NCI-H2081 (cell line): ENCODE measurements at places on chromosomes 2 and 18.
A peak's percentile ranks its signal among the peaks of the same experiment; 100 is the strongest.

- no peak for DNase-seq
Observed at GRCh38 chr18:50729986-50730385, 89.8 kb downstream of the MRO start.

- DNase-seq = no peak
Observed at GRCh38 chr2:28161466-28161865, 231.2 kb upstream of the FOSL2 start.

GRCh38 chr2:64757126-64757525, 103.4 kb upstream of the SERTAD2 start:
- no peak for DNase-seq

- no peak for DNase-seq
Observed at GRCh38 chr18:22349966-22350365, 67.7 kb downstream of the CTAGE1 start.

- DNase-seq = no peak
Observed at GRCh38 chr2:1655461-1655860, 88.9 kb downstream of the PXDN start.

DNA sequence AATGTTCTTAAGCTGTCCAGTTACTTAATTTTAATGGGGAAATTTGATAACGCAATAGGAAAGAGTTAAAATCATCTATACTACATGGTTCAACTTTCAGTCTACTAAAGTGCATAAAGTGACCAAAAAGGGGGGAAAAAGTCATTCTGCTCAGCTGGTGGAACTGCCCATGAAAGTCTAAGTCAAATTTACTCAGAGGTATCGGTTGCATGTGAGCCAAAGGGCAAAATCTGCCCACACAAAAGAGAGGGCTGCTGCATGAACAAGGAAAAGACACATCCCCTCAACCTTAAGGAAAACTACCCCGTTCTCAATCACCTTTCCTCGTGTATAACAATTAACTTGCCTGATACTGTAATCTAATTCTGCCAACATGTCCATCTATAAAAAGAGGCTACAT, 126.1 kb downstream of the TCF4 start:
- DNase-seq = no peak

GRCh38 chr2:2743164-2743571, 412.1 kb upstream of the MYT1L start:
- peak; percentile 35 for DNase-seq

- DNase-seq = no peak
Observed at GRCh38 chr2:31088504-31089195, 49.6 kb downstream of the GALNT14 start.

- peak; percentile 41 for DNase-seq
Observed at GRCh38 chr18:72056171-72056570, 488.0 kb downstream of the CBLN2 start.

- DNase-seq = no peak
Observed at GRCh38 chr2:7866825-7867224, 815.0 kb upstream of the ID2 start.

DNA sequence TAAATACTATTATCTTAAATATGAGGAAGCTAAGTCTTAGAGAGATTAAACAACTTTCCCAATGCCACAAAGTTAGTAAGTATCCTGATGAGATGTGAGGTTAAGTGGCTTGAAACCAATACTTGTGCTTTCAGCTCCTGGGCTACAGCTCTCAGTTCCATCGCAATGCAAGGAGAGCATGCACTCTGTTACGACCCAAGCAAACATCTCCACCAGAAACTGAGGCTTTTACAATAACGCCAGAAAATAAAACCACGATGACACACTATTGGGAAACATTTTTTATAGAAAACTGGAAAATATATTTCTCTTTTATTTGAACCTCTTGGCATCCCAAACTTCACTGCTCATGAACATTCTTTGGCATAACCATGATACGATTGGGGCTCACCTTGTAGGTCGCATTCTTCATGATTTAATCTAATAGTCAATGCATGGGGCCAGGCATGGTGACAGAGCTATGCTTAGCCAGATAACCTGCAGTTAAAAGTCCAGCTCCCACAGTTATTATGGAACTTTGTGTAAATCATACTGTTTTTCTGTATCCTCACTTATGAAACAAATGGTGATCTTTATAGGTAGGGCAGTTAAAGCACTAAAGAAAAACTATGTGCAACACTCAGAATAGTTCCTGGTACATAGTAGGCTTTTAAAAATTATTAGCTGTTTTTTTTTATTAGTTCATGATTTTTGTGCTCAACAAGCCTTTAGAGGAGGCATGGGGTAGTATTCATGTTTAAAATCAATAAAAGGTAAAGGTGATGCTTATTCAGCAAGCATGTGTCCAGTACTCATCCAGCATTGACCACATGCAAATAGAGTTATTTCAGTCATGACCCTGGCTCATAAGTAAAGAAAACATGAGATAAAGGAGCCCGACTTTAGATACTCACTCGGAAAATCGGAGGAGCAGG, 238.3 kb upstream of the TRIB2 start:
- no peak for DNase-seq

- no peak for DNase-seq
Observed at GRCh38 chr2:15556311-15556930, 4.7 kb downstream of the NBAS start.

DNA sequence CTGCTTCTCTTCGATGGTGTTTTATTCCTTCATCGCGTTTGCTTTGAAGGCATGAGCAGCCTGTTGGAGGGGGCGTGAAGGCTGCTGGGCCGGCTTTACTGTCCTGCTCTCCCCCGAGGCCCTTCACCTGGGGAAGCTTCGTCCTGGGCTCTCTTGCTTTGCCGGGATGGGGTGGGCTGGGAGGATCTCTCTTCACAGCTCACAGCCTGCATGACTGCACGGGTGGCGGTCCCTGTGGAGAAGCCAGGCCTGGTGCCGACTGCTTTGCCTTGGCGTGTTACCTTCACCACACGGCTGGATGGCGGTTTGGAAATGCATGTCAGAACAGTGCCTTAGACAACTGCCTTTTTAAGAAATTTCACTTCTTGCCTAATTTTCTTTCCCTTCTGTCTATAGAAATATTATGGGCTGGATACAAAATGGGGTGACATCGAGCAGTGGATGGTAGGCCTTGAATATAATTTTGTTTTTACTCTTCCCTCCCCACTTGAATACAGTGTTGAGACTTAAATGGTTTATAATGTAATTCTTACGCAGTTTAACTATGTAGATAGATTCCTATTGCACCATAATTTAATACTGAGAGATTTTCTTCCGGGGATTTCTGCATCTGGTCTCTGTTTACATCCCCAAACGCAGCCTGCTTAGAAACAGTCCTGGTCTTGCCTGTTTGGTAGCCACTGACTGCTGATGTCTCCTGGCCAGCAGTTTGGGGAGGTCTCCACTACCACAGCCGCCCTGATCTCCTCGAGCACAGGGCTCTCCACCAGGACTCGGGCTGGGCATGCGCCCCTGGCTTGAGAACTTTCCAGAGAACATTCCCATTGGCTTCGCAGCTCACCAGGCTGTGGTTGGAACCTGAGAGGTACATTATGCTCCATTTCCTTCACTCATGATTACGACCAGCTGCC, 81.0 kb upstream of the RBM44 start:
- DNase-seq = no peak

DNA sequence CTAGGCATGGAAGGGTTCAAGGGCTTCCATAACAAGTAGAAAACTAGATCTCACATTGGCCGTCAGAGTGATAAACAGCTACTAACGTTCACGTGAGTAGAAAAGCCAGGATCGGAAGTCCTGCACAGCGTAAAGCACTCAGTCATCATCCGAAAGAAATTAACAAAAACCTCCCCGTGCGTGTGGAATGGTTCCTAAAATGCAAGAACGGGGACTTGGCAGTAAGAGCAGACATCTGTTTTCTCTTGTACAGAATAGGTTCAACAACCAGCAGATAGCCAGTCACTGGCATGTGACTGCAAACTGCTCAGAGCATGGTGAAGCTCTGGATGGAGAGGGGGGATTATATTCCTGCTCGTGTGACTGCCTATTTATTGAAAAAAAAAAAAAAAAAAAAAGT, 106.9 kb upstream of the ITGB6 start:
- DNase-seq = no peak

GRCh38 chr2:85278361-85278760, 49.4 kb downstream of the TGOLN2 start:
- DNase-seq = no peak

DNA sequence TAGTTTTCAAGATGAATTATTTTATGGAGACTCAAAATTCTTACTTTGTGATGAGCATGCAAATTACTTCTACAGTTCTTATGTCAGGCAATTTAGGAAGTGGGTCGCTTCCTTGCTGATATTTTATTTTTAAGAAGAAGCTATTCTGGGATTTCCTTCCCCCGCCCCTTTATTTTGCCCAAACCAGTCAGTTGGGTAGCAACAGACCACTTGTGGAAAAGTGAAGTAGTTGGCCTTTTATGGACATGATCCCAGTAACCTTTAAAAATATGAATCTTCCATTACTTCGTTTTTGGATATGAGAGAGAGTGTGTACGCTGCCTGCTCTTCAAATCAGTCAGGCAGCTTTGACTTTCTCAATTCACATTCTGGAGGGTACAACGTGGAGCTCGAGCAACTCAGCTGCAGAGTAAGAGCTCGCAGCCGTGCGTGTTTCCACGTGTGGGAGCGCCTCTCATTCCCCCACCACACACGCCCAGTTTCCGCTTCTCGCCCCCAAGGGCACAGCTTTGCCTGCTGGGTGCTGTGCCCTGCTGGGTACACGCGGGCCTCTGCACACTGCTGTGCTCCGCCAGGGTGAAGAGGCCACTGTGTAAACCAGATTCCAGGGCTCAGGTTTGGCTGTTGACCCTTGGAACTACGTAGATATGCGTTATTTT, 92.6 kb downstream of the ITGB1BP1 start:
- DNase-seq = no peak

DNA sequence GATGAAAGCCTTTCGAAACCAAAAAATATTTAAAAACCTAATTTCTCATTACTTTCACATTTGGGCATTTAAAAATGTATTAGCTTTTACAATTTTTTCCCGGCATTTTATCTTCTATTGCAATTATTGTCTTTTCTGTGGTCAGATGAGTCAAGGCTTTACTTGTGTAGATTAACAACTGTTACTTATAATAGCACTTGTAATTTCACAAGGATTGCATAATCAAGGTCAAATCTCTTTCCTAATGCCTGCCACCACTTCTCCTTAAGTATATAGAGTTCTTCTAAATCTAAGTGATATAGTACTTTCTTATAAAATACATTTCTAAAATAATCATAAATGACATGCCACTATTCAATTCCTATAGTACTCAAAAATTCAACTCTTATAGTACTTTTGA, 67.2 kb downstream of the SLC8A1 start:
- no peak for DNase-seq

DNA sequence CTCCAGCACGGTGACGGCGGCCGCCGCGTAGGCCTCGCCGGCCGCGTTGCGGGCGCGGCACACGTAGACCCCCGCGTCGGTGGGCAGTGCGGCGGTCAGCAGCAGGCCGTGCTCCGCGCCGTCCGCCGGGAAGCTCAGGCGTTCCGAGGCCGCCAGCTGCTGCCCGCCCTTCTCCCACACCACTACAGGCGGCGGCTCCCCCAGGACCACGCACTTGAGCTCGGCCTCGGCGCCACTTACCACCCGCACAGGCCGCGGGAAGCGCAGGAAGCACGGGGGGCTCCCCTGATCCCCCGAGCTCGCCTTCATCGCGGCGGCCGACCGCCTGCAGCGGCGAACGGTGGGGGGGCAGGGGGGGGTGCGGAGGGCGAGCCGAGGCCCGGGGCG, 422 bp downstream of the OBSL1 start:
- DNase-seq = no peak

GRCh38 chr18:32896776-32897547, 124.1 kb upstream of the KLHL14 start:
- DNase-seq = no peak

GRCh38 chr2:162172802-162173370, 20.8 kb upstream of the GCG start:
- no peak for DNase-seq

- no peak for DNase-seq
Observed at GRCh38 chr2:102657770-102658169, 38.4 kb downstream of the SLC9A2 start.
